HT1080 (cell line): ENCODE measurements at places on chromosomes 3 and 15.

- no peak for DNase-seq
Observed at GRCh38 chr3:105802118-105802706, 66.6 kb downstream of the CBLB start.

DNA sequence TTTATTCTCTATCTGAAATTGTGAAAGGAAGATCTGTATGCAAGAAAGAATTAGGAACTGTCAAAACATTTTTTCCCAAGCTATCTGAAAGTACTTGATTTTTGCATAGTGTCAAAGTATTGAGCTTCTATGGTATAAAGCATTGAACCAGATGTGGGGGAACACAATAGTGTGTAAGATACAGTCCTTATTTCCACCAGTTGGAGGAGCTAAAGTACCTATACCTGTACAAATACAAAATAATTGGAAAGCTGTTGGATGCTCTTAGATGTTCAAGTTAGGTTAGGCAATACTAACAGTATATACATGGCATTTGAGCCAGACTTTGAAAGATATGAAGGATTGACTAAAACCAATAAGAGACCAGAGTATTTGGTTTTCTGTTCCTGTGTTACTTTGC, 148.4 kb downstream of the B3GALNT1 start:
- DNase-seq: peak; percentile 53

DNA sequence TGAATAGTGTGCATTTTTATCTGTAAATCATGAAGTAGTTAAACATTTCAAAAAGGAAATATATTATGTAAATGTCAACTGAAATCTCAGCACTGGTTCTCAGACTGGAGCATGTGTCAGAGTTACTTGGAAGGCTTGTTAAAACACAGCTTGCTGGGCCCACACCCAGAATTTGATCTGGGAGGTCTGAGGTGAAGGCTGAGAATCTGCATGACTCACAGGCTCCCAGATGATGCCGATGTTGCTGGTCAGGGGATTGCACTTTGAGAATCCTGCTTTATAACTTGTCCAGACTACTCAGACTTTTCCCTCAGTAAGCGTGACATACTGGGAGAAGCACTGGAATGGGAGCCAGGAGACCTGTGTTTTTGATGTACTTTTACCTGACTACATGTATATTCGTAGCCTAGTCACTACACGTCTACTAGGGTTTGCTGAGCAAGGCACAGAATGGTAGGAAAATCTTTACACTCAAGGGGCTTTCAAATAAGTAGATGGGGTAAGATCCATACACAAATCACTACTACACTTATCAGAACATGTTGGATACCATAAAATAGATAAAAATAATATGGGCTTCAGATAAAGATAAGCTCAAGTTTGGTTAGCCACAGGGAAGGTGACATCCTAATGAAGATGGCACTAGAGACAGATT, 77.1 kb upstream of the MEX3B start:
- DNase-seq: peak; percentile 97

DNA sequence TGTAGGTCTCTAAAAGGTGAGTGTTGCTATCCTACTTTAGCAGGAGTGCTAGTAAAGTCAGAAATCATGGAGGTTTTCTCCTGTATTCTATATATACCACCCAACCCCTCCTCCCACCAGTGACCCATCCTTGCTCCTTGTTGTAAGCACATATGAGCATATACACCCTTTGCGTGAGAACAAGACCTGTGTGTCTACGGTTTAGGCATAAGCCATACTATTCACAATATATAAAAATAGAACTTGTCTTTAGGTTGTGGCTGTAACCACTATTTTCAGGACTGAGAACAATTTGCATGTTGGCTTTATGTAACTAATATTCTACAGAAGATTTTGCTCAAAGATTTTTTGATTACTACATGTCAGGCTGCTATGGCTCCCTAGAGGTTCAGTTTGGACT, 59.1 kb upstream of the TOP2B start:
- DNase-seq: no peak

DNA sequence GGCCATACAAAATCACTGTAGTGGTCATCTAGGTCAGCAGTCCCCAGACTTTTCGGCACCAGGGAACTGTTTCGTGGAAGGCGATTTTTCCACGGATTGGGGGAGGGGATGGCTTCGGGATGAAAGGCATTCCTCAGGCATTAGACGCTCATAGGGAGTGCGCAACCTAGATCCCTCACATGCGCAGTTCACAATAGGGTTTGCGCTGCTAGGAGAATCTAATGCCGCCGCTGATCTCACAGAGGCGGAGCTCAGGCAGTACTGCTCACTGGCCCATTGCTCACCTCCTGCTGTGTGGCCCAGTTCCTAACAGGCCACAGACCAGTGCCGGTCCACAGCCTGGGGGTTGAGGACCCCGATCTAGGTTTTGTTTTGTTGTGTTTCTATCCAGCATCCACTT, 200.1 kb downstream of the SLC9A9 start:
- no peak for DNase-seq

GRCh38 chr3:10173926-10174435, 9.3 kb downstream of the IRAK2 start:
- peak; percentile 91 for DNase-seq

DNA sequence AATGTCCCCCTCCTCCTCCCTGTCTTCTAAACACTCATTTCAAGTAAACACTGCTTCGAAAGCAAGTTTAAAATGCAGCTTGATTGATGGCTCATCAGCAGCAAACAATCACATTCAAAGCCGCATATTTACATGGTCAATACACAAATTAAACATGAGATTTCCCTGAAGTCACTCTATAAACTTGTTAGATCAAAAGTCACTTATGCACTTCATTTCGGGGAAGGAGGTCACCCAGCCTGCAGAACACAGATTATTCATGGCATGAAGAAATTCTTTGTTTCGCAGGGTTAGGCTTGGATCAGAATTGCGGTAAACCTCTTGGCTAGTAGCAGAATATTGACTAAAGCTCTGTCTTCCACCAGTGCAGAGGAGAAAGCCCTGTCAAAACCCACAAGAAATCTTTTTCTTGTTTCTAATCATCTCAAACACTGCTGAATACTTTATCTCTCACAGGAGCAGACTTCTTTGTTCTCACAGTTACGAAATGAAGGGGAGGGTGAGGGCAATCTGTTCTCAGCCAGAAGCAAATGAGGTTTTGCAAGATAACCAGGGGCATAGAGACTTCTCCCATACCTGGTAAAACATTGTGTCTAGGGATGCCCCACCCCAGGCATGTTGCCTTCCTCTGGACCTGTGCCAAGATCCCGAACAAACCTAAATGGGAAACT, 133.3 kb upstream of the CHL1 start:
- DNase-seq: no peak

DNA sequence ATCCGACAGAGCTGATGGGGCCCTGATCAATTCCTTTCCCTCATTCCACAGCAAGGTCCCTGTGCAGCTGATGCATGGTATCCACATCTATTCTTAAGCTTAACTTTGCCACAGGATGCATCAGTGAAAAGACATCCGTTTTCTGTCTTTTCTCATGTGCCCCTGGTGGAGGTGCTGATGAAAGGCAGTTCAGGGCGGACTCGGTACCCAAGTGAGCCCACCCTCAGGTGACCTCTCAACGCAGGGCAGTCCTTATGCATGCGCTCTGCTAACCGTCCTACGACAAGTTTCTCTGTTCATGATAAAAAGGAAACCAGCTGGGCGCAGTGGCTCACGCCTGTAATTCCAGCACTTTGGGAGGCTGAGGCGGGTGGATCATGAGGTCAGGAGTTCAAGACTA, 251.4 kb downstream of the ADAMTS17 start:
- no peak for DNase-seq

DNA sequence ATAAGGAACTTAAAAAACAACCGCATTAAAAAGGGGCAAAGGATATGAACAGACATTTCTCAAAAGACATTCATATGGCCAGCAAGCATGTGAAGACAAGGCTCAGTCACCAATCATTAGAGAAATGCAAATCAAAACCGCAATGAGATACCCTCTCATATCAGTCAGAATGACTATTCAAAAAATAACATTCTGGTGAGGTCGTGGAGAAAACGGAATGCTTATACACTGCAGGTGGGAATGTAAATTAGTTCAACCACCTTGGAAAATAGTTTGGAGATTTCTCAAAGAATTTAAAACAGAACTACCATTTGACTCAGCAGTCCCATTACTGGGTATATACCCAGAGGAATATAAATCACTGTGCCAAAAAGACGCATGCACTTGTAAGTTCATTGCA, 496.6 kb upstream of the SGO1 start:
- peak; percentile 27 for DNase-seq

DNA sequence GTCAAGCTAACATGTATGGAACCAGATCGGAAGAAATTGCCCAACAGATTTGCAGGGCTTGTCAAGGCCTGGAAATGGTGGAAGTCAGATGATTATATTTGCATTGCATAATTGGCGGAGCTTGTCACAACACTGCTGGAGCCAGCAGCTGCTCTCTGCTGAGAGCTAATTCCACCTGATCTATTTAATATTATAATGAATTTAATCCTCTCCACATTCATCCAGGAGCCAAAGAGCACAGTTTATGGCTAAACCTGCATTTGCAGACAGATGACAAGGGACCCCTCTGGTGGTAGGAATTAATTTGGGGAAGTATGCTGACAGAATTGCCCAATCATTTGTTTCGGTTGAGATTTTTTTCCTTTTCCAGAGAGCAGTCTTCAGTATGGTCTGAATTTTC, 730.2 kb downstream of the TUSC7 start:
- peak; percentile 25 for DNase-seq

GRCh38 chr3:108071368-108071767, 19.5 kb downstream of the CD47 start:
- DNase-seq: no peak
